ENCODE measurements at places on chromosomes 4 and X.
A peak's percentile ranks its signal among the peaks of the same experiment; 100 is the strongest.

DNA sequence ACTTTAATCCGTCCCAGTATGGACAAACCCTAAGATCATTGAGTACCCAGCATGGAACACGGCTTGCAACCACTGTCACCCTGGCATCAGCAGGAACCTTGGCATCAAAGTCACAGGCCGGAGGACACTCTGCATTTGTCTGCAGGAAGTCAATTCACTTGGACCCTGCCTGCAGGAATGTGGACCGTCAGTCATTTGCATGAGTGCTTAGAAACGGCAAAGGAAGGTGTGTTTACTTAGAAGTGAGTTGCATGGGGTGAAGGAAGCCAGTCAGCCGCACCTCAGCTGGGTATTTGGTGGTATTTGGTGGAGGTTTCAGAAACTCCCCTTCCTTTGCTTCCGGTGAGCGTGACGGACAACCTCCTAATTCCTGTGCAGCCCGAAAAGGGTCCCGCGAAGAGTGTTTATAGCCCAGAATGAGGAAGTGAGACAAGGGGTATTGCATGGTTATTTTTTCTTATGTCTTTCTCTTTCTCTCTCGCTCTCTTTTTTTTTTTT lies 15.5 kb downstream of the P2RY8 start:
- H3K4me3 ChIP-seq = peak overlapping the region; percentile 69
- peaks cover 10% of the 10 kb centered on the region for H3K36me3 ChIP-seq
- H3K27ac ChIP-seq = peak overlapping the region; percentile 96
- peak; percentile 54 for DNase-seq

DNA sequence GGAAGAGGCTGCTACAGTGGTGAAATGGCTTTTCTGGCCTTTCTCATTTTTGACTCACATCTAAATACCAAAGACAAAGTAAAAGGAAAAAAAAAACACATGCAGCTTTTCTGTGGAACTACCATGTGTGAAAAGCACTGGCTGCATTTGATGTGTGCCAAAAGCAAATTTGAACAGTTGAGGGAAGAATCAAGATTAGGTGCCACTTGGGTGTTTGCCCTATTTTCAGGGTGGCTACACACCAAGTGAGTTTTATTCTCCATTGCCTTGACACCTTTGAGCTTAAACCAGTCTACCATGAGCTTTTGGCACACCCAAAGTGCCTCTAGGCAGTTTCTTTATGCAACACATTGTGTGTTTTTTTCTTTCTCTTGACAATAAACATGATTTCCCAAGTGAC lies 423.9 kb downstream of the FAM133A start:
- H3K27ac ChIP-seq = no peak overlapping the region
- no peak overlapping the region for H3K4me3 ChIP-seq

DNA sequence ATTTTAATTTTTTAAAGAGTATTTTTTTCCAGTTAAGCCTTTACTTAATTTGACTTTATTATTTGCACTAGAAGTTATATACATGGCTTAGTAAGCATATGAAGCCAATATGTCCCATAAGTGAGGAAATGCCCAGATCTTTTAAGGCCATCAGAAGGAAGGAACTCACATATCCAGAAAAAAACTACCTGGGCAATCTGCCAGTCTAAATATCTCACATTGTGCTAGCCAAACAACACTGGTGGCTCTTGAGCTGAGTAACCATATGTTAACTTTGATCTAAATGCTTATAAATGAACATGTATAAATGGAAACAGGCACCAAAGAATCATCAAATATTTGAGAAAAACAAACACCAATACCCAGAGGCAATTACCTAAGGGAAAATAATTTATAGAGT lies 138.6 kb upstream of the APOOL start:
- H3K36me3 ChIP-seq = no peaks in the 10 kb centered on the region
- DNase-seq = no peak

DNA sequence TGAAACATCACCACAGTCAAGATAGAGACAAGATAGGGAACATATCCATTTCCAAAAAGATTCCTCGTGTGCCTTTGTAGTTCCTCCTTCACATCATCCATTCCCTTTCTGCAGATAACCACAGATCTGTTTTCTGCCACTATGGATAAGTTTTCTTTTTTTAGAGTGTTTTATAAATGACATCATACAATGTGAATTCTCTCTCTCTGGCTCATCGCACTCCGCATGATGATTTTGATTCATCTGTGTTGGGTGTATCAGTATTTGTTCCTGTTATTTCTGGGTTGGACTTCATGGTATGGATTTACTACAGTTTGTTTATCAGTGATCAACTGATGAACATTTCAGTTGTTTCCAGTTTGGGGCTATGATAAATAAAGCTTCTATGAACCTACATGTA lies 23.2 kb upstream of the ANXA3 start:
- no peak overlapping the region for H3K27ac ChIP-seq
- H3K27me3 ChIP-seq = peaks cover 8% of the 10 kb centered on the region
- H3K4me3 ChIP-seq = no peak overlapping the region
- no peak for DNase-seq

DNA sequence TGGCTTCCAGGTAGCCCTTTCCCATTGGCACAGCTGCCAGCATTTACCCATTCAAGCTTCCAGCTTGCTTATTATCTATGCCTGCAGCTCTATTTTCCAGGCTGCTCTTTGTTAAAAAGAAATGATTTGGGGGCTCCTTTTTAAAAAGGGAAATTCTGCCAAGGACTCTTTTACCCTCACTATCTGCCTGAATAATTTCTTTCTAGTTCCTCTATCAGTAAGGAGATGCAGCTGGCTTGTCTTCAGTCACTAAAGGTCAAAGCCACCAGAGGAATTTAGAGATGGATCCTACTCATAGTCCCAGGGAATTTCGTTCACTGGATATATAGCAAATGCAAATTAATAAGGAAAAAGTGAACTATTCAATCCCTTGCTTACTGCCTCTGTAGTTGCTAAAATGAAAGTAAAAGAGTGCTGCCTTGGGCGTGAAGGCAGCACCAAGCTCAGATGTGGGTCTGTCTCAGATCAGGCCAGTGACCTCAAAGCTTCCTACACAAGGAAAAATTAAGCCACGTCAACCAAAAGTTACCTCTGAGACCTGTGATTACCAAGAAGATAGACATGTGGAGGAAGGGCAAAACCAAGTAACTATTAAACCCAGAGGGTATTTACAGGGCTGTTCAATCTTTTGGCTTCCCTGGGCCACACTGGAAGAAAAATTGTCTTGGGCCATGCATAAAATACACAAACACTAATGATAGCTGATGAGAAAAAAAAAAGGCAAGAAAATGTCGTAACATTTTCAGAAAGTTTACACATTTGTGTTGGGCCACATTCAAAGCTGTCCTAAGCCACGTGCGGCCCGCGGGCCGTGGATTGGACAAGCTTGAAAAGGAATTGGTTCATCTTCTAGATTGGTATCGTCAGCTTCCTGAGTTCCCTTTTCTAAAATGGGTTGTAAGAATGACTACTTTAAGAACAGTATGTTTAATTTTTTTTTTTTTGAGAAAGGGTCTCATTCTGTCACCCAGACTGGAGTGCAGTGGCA lies 5.3 kb downstream of the ARSF start:
- H3K27ac ChIP-seq = peak overlapping the region; percentile 34
- peak overlapping the region; percentile 77 for H3K4me3 ChIP-seq
- no peak for DNase-seq

GRCh38 chr4:128481752-128482480 lies 194.3 kb upstream of the PGRMC2 start:
- peaks cover 2% of the 10 kb centered on the region for H3K36me3 ChIP-seq
- H3K27me3 ChIP-seq = no peaks in the 10 kb centered on the region
- no peak overlapping the region for H3K27ac ChIP-seq

DNA sequence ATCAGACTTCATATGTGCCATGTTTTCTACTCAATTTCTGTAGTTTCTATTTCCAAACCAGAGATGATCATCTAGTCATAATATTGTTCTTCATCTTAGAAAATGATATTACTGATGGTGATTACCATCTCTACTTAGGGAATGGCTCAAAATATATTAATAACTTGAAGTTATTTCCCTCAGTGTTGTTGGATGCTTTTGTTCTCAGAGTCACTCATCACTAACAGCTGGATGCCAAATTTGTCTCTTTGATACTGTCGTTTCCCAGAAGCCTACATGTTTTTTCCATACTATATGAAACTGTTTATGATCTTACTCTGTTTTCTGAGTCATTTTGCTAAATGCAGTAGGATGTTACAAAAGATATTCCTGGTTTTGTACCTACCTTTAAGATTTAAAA lies 8.9 kb downstream of the PGAM4 start:
- H3K4me3 ChIP-seq = peak overlapping the region; percentile 12
- no peak overlapping the region for H3K27ac ChIP-seq
- H3K4me1 ChIP-seq = peaks cover 22% of the 10 kb centered on the region
- no peaks in the 10 kb centered on the region for H3K36me3 ChIP-seq

- H3K27me3 ChIP-seq = no peaks in the 10 kb centered on the region
- no peak overlapping the region for H3K4me3 ChIP-seq
- H3K4me1 ChIP-seq = no peaks in the 10 kb centered on the region
- no peak overlapping the region for H3K27ac ChIP-seq
- DNase-seq = no peak
- H3K36me3 ChIP-seq = no peaks in the 10 kb centered on the region
Observed at GRCh38 chrX:34778916-34779315, 121.8 kb upstream of the TMEM47 start.

DNA sequence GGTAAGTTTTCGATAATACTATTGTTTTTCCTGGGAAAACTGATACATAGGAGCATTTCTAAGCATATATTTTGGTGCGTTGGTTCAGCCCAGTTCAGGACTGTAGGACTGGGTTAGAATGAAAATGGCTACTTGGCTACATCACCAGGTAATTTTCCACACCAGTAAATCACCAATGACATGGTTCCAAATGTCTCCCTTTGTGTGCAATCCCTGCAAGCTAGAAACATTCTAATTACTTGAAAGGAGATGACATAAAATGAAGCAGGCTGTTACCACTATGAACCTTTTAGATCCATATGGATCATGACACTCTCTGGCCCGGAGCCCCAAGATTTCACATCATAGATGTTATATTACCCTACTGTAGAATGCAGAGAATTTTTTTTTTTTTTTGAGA lies 577.4 kb upstream of the FTHL17 start:
- H3K4me3 ChIP-seq = no peak overlapping the region
- no peaks in the 10 kb centered on the region for H3K36me3 ChIP-seq
- no peak for DNase-seq
- H3K4me1 ChIP-seq = no peaks in the 10 kb centered on the region
- H3K27ac ChIP-seq = no peak overlapping the region
- H3K27me3 ChIP-seq = no peaks in the 10 kb centered on the region

Data from T-helper 17 cell (primary cell).